ENCODE measurements at places on chromosomes 5 and 9.

GRCh38 chr5:135890296-135890695 is 5.3 kb downstream of the IL9 start:
- no peak for DNase-seq

DNA sequence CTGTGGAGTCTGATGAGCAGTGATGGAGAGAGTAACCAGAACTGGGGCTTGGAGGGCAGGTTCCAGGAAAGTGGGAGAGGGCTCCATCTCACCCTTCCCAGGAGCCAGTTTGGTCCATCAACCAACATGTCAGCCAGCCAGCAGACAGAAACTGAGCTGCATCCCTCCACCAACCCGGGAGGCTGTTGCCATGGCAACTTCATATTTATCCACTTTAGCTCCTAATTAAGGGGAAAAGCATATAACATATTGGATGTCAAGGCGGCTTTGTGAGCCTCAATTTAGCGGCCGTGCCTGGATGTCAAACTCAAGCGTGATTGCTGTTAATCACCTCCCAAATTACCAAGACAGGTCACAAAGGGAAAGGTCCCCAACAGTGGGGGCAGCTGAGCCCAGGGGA is 81.5 kb upstream of the ARAP3 start:
- DNase-seq = no peak

DNA sequence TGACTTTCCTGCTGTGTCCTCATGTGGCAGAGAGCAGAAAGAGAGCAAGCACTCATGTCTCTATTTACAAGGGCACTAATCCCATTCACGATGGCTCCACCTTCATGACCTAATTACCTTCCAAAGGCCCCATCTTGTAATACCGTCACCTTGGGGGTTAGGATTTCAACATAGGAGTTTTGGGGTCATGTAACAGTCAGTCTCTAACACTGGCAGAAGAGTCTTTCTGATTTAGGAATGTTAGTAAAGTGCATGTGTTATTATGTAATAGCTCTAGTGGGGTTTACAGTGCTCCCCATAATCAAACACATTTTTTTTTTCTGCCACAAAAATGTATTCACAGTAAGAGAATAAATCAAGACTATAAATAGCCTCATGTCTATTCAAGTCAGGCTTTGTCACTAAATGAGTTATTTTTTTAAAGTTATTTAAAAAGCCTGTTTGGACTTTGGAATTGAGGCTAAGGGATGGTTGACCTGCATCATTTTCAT is 19.1 kb downstream of the GALNT10 start:
- DNase-seq = no peak

- no peak for DNase-seq
Observed at GRCh38 chr9:23290973-23291372, 535.1 kb downstream of the ELAVL2 start.

GRCh38 chr9:79555474-79556089 is 16.2 kb upstream of the TLE4 start:
- no peak for DNase-seq

DNA sequence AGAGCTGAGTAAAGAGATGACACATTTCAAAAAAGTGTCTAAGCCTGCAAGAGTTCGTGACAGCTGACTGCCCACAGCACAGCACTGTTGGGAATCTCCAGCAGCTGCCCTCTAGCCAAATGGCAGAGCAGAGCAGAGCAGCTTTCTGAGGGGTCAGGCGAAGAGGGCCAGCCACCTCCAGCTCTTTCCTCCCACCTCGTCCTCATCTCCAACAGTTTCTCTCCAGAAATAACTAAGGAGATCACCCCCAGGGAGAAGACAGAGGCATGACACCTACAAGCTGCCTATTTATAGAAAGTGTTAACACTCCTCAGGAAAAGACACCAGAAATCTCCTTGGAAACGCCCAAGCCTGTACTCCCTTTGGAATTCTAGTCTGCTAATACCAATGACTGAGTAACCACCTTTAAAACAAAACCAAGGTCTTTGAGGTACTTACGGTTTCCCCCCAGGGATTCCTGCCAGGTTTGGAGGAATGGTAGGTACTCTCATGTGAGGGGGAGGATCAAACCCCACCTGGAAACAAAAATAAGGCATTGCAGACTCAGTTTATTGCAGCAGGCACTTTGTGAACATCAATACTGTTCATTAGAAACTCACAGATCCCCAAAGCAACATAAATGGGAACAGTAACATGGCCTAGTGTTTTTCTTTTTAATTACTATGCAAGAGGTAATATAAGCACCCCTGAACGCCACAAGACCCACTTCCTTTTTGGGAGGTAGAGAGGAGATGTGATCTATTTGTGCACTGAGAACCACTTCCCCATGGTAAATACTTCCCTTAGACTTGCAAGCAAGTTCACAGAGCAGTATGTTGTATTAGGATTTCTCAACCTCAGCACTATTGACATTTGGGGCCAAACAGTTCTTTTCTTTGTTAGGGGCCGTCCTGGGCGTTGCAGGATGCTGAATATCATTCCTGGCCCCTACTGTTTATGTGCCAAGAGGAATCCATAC is 79.3 kb downstream of the TLE1 start:
- no peak for DNase-seq

DNA sequence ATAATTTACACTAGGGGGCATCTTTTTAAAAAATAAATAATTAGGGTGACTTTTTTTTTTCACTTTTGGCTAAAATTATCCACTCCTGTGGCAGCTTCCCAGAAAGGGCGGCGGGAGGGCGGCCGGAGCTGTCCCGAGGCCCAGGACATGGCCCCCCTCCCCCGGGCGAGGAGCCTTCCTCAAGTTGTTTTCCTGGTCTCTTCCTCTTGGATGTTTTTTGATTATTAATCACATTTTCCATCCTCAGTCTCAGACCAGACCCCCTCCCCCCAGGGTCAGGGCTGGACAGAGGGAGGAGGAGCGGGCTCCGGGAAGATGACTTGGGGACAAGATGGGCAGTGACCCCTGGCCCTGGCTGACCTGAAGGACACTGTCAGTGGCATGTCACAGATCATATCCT is 4.7 kb upstream of the CNTFR start:
- no peak for DNase-seq

GRCh38 chr5:172167895-172168294 is 20.1 kb downstream of the STK10 start:
- DNase-seq = no peak

DNA sequence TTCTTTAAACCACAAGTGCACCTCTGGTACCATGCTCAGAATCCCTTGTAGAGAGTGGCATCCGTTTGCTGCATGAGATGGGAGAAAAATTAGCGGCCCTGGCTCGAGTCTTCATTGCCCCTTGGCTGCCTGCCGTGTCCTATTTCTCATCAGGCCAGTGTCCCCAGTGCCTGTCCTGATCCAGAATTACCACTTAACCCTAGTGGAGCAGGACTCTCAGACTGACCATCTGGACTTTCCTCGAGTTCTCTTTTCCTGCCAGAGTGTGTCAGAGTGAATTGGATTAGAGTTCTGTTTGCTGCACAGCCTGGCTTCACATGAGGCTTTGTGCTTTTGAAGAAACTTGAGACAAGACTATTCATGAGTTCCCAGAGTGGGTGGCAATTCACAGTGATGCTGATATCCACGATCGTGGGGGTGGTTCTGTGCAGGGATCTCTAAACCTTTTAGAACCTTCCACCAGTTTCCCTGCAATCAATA is 92.6 kb downstream of the C9orf152 start:
- DNase-seq = no peak

DNA sequence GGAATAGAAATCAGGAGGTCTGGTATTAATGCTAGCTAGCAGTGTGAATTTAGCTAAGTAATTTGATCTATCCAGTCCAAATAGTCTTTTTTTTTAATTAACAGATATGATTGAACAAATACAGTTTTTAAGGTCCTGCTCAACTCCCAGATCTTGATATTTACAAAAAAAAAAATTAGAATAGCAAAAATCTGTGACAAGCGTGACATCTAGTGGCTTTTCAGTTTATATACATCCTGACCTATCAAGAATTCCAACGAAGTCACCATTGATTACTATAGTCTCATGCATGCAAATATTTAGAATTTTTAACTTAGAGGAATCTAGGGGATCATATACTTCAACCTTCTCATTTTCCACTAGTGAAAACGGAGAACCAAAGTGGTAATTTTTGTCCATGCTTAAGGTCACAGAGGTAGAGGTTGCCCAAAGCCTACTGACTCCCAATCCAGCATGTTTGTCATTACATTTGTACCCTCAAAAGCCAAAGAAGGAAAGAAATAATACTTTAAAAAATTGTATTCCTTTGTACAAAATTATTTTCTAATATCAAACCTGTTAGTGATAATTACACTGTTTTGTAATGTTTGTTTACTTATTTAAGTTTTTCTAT is 17.6 kb upstream of the TARS1 start:
- no peak for DNase-seq

DNA sequence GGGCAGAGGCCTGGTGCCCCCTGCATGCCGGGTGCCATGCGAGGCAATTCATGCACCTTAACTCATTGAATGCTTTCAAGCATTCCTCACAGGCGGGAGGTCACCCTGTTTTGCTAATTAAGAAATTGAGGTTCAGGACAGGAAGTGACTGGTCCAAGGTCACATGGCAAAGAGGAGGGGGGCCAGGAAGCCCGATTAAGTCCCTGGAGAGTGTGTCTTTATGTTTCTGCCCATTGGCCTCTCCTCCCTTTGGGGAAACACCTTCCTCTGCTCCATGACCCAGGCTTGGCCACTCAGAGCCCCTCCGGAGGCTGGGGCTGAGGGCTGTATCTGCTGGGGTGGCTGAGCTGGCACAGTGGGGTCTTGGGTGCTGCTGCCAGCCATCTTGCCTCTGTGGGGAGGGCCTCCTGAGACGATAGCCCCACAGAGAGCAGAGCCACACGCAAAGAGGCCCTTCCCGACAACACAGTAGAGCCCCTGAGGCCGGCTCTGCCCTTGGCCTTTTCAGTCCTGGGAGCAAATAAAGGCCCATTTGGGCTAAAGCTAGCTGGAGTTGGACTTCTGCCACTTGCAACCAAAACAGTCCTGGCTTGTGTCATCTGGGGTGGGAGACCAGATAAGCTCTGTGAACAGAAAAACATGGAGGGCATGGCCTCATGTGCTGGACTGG is 90.8 kb upstream of the NEURL1B start:
- DNase-seq = no peak

DNA sequence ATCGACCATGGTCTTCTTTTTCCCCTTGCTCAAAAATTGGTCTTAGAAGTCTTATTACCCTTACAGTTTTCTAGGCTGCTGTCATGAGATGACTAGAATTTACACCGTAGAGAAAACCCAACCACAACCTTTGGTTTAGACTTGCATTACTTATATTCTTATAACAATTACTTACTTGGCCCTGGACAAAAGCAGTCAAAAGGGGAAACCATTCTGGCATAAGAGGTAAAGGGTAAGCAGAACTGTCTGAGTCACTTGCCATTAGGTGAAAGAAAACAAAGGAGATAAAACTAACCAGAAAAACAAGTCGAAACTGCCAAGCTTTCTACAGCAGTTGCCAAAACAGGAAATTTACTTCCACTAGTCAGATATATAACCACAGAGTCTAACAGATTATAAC is 17.9 kb downstream of the TMEM245 start:
- DNase-seq = peak; percentile 44

- DNase-seq = no peak
Observed at GRCh38 chr5:158943057-158943456, 156.7 kb downstream of the EBF1 start.

GRCh38 chr9:87824216-87824875 is 58.3 kb upstream of the SPATA31E1 start:
- no peak for DNase-seq

DNA sequence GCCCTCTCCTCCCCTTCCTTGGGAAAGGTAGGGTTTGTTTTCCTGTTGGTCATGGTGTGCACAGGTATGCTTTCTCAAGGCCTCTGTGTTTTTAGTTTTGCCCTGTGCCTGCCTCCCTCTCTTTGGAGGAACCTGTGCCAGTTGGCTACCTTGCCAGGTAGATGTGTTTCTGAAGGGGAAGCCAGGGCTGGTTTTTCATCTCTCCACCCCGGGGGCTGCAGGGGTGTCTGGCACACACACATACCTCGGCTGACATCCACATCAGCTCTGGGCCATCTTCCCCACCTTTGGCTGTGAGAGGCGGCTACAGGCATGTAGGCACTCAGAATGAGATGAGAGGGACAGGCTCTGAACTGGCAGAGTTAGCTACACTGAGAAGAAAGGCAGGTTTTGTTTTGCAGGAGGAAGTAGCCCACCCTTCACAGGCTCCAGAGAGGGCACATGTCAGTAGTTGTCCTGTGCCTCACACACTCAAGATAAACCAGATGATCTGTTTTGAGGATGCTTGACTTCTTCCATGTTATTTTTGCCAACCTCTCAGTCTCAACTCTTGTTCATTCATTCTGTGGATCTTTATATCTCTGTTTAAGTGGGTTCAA is 9.7 kb downstream of the RGMB start:
- DNase-seq = no peak

DNA sequence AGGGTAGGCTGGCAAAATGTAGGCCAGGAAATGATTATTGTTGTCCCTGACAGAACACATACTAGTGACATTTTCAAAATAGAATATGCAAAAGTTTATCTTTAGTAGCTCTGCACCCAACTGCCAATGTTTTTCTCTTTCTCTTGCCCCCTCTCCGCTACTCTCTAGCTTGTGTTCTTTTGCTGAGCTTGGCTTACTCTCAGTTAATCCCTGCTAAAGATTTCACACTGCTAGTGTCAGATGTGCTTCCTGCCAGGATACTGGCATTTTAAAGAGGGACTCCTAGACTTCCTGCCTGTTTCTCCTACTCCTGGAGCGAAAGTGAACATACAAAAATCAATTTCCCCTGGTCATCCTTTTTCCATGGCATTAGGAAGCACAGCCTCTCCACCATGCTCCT is 260.5 kb downstream of the ARRDC3 start:
- no peak for DNase-seq

DNA sequence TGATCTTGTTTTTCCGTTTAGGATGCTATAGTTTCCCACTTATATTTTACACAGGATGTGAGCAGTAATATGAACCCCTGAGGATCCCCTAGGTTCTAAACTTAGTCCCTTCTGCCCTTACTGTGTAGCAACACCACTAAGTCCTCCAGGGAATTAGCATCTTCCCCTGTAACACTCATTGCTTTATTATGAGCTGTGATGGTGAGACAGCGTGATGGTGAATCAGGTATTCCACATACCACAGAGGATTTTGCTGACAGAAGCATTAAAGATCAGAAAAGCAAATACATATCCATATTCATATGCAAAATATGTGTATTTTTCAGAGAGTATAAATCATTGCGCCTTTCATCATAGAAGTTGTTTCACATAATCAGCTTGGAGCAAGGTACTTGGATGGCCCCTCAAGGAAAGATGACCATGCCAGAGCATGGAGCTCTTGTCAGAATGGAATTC is 317.0 kb downstream of the ICE1 start:
- no peak for DNase-seq

DNA sequence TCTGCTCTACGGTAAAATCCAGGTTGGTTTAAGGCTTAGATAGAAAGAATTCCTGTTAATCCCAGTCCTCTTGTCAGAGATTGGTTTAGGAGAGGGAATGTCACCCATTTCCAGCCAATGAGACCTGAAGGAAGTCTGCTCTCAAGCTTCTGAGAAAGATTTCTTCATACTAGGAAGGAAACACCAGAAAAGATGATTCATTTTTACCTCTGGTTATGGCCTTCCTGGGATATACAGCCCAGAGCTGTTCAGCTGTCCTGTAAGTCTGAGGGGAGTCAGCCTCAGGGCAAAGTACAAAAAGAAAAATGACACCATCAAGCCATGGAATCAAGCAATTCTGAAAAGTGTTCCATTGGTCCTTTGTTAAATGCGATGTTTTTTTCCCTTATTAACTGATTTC is 18.6 kb upstream of the CFAP95 start:
- DNase-seq = no peak

Measured in activated CD8-positive, alpha-beta memory T cell treated with anti-CD3 and anti-CD28 coated beads, Interleukin-2, amount 10 ng/mL, durations not matched to agents 7 days and 5 days (primary cell).